ENCODE measurements at places on chromosomes 6 and 20. TPM values are rescaled to one million over a fixed set of nuclear protein-coding genes. Genes with fewer than 3 reads are reported as not detected.

PTK6 gene
- 0.28 TPM for total RNA-seq

ZSCAN31 gene
- total RNA-seq, result 4.7 TPM

SLC52A3 gene
- 3.6 TPM for total RNA-seq

PRELID3B gene
- total RNA-seq, result 43.6 TPM

PPP1R14C gene
- 1.4 TPM for total RNA-seq

FABP7 gene
- 6.6 TPM for total RNA-seq

EBF4 gene
- total RNA-seq, result 0.66 TPM

WFDC10B gene
- total RNA-seq, result not detected

PI3 gene
- total RNA-seq, result not detected

PLCB4 gene
- total RNA-seq, result 5.9 TPM

BTNL2 gene
- not detected for total RNA-seq

PPIL6 gene
- total RNA-seq, result 1.5 TPM

SIRPG gene
- not detected for total RNA-seq

ENPP3 gene
- total RNA-seq, result not detected

TMEM151B gene
- 14.6 TPM for total RNA-seq

WFDC5 gene
- total RNA-seq, result not detected

TUBB2B gene
- 794 TPM for total RNA-seq

MATN4 gene
- 5.1 TPM for total RNA-seq

LRFN2 gene
- 2.6 TPM for total RNA-seq

RHAG gene
- total RNA-seq, result not detected

CLPSL1 gene
- not detected for total RNA-seq

ZBTB22 gene
- total RNA-seq, result 7.7 TPM

DEFB132 gene
- total RNA-seq, result not detected

SLC4A11 gene
- 12.1 TPM for total RNA-seq
